ENCODE measurements at places on chromosomes 16 and 17.
A peak's percentile ranks its signal among the peaks of the same experiment; 100 is the strongest.

DNA sequence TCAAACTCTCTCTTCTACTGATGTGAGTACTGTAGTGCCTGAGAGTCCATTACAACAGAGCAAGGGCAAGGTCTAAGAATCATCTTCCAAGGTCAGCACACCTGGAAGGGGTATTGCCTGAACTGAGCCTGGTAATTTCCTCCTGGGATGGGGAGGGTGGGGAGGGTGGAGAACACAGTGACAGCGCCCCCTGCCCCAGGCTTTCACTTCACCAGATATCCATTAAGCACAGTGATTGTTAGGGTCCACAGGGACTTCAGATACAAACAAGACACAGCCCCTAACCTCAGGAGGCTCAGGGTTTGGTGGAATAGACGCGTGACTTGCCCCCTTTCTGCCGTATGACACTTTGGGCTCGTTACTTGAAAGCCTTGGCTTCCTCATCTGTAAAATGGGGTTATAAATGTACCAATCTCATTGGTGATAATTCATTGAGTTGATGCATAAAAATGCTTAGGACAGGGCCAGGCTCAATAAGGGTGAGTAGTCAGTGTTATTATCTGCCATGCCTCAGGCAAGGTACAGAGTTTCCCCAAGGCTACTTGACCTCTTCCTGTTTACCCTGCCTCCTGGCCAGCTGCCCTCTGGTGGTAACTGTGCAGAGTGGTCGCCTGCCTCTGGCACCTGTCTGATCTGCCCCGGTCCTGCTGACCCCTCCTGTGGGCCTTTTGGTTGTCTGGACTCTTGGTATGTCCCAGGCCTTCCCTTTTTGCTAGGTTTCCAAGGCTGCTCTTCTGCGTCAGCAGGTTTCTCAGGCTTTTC, 13.1 kb upstream of the BRD7 start:
- no peak for DNase-seq

DNA sequence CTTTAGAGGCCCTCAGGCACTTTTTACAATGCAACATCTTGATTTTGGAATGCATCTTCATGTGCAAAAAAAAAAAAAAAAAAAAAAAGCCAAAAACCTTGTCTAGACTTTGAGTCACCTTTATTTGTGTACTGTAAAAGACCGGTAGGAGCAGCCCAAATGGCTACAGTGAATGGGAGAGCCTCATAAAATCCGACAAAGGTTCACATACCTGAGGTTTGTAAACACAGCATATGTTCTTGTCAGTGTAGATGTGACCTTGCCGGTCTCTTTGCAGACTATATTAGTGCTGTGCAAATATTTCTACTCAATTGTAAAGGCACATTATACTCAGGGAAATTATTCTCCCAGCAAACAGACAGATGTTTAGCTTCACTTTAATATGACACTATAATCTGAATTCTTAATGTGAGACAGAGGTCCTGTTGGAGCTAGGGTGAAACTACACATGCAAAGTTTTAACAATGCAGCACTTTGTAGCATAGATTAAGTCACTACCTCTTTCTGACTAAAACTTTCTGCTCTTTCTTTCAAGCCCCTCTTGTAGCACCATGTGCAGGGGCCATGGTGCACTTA, 211.3 kb downstream of the CA10 start:
- no peak for DNase-seq

DNA sequence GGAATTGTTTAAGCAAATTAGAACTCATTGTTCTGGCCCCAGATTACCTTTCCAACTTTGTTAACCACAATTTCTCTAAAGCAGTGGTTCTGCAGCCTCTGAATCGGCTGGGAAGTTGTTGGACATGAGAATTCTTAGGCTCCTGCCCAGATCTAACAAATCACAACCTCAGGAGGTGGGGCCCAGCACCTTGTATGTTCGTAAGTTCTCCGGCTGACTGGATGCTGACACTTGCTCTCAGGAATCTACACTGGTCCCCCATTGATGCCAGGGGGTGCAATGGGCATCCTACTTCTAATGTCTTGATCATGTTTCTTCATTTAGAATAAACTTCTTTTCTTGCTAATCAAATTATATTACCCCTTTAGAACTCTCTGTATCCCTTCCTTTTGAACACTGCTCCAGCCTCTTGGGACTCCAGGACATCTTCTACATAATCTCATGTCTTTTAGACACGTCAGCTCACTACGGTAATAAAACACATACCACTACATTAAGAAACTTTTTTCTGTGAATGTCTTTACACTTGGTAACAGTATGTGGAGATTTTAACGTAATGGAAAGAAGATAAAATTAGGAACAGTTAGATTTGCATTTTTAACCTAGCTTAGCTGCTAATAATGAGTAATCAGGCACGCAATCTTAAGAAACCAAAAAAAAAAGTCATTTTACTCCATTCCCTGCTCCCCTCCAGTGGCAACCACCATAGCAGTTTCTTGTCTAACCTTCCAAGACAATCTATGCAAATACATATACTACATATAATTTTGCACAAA, 143.2 kb downstream of the ITFG1 start:
- no peak for DNase-seq

- no peak for DNase-seq
Measured at GRCh38 chr17:55161935-55162555, 102.7 kb upstream of the HLF start.

GRCh38 chr17:56707312-56708219, 114.1 kb downstream of the NOG start:
- DNase-seq: no peak

DNA sequence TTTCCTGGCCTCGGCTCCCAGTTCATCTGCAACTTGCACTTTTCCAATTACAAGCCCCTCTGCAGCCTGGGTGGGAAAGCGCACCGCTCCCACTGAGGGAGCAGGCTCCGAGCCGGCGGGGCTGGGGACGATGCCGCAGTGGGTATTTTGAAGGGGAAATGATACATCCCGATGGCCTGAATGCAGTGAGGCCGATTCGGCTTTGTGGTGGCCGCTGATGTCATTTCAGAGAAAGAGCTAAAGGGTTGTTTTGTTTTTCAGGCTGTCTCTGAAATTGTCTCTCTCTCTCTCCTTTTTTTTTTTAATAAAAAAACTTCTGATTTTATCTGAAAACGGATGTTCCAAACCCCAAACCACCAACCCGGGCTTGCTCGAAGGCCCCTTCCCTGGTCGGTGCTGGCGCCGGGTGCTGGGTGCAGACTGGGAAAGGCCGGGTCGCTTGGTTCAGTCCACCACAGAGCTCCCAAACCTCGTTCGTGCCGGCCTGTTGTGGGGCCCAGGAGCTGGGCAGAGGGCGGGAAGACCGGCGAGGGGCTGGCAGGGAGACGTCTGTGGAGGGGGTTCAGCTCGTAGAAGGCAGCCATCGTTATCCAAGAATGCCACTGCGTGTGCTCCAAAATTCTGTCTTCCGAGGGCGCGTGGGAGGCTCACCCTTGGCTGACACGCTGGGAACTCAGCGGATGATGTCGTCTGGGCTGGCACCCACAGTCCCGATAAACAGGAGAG, 102.8 kb downstream of the FOXL1 start:
- DNase-seq: no peak

GRCh38 chr16:14539631-14540030, 90.4 kb downstream of the PARN start:
- DNase-seq: no peak

- no peak for DNase-seq
Measured at GRCh38 chr17:14337596-14338079, 36.8 kb downstream of the HS3ST3B1 start.

DNA sequence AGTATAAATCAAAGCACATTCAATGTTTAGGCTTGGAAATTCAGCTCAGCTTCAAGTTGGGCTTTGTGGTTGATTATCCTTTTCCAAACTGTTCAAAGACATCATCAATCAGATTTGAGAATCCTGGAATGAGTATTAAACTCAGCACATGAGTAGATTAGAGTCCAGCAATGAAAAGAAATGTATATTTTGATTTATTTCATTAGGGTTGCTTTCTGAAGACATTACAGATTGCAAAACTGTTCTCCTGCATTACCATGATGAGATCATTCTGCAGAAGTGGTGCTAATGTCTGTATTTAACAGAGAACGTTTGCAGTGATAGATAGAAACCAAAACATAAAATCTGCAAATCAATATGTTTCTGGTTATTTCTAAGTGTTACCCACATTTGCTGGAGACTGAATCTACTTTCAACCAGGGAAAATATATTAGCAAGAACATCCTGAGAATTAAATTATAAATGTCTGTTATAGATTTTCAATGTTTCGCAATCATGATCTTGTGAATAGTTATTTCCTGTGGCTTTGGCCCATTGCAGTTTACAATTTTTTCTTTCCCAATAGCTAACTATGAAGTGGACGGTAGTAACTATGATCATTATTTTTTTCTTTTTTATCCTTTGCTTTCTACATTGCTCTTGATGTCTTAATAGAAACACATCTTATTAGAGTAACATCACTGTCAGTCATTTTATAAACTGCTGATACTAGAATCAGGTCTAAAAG, 1125.7 kb upstream of the GOT2 start:
- DNase-seq: no peak

- no peak for DNase-seq
Measured at GRCh38 chr16:84930298-84931106, 80.8 kb downstream of the ZDHHC7 start.

DNA sequence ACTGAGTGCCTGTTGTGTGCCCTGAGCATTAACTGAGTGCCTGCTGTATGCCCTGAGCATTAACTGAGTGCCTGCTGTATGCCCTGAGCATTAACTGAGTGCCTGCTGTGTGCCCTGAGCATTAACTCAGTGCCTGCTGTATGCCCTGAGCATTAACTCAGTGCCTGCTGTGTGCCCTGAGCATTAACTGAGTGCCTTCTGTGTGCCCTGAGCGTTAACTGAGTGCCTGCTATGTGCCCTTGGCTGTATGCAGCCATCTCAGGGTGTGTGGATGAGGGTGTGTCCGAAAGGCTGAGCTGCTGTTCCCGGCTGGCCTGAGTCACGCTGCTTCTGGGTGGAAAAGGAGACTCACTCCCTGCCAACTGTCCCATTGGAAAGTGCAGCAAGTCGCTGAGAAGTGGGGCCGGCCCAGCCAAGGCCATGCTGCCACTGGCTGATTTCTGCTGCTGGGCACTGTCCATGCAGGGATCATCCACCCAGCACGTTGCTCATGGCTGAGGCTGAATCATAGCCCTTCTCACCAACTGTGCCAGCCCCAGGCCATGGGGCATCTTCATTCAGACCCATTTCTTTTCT, 113.8 kb downstream of the OR1D5 start:
- DNase-seq: no peak

DNA sequence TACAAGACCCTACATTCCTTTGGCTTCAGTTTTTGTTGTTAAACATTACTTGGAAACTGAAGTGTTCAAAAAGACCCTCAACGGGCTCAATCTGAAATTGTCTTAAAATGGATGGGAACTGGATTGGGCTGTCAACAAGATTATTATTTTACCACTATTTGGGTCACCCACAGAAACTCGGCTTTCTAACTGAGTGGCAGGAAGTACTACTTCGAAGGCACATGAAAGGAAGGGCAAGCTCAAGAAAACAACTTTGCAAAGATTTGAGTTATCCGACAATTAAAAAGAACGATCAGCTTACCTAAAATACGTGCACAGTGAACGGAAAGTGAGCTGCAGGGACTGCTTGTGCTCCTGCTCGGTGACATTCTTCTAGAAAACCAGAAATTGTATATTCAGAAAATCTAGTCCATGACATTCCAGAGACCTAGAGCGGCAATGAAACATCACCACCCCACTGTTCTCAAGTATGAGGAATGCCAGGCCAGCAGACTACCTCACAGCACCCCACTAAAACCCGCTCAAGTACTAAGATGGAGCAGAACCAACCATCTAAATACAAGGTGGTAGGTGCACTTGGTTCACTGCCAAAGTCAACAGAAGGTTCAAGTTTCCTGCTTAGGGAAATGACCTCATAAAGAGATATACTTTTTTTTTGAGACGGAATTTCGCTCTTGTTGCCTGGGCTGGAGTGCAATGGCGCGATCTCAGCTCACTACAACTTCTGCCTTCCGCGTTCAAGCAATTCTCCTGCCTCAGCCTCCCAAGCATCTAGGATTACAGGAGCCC, 60.5 kb downstream of the ZZEF1 start:
- DNase-seq: no peak

GRCh38 chr17:41655611-41656111, 31.3 kb upstream of the KRT17 start:
- DNase-seq: peak; percentile 51

DNA sequence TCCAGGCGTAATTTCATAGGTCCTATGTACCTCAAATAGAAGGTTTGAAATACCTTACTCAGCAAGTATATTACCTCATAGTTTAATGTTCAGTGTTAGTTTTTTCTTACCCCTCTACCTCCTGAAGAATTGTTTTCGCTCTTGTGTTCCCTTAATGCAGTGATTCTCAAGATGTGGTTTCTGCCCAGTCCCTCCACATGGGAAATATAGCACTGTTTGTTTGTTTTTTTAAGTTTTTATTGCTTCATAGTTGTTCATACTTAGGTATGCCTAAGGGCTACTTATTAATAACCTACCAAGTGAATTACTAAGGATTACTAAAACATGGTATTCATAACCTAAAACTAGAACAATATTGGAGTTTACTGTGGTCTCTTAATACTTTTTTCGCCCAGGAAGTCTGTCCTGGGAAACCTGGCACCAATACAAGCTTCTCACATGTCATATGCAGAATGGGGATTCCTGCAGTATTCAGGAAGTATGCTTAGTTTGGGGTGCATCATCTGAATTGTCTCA, 5.0 kb downstream of the RSPRY1 start:
- DNase-seq: no peak

DNA sequence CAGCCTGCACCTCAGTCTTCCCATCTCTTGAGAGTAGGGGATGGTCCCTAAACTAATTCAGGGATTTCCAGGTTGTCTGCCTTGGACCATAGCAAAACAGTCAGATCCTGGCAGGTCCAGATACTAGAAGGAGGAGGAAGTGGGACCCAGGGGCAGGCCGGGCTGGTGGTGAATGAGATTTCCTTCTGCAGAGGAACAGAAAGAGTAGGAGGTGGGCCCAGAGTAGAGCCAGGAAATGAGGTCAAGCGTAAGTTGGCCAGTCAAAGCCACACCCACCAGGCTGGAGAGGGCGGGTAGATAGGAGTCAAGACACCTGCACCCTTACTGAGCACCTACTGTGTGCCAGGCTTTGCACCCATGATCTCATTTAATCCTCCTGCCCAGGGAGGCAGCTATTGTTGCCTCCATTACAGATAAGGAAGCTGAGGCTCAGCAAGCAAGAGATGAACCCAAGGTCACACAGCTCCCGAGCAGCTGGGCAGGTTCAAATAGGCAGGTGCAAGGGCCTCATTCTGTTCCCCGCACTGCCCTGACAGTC, 2.6 kb downstream of the CDH5 start:
- no peak for DNase-seq

DNA sequence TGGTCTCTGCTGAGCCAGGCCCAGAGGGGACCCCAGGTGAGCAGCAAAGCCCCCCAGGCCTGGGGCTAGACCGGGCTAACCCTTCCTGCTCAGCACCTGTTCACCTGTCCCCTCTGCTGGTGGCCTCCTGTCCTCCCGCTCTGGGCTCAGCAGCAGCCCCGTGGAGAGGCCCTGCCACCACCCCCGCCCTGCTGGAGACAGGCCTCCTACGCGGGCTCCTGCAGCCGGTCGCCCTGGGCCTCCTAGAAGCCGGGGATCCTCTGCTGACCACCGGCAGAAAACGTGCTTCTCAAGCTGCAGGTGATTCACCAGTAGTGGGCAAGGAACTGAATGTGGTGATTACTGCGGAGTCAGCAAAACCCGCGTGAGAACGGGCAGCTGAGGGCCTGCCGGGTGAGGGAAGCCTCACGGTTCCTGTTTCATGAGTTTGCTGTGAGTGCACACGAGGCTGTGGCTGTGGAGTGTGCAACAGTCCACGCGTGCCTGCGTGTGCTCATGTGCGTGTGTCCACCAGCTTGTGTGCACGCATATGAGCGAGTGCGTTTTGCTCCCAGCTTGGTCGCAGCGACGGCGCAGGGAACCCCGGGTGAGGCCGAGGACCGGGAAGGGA, 792 bp downstream of the SECTM1 start:
- DNase-seq: no peak

- no peak for DNase-seq
Measured at GRCh38 chr17:10673312-10673711, 16.2 kb upstream of the MYH3 start.
